ENCODE measurements at places on chromosomes 16 and 17. TPM values are rescaled to one million over a fixed set of nuclear protein-coding genes. Genes with fewer than 3 reads are reported as not detected.

DNA sequence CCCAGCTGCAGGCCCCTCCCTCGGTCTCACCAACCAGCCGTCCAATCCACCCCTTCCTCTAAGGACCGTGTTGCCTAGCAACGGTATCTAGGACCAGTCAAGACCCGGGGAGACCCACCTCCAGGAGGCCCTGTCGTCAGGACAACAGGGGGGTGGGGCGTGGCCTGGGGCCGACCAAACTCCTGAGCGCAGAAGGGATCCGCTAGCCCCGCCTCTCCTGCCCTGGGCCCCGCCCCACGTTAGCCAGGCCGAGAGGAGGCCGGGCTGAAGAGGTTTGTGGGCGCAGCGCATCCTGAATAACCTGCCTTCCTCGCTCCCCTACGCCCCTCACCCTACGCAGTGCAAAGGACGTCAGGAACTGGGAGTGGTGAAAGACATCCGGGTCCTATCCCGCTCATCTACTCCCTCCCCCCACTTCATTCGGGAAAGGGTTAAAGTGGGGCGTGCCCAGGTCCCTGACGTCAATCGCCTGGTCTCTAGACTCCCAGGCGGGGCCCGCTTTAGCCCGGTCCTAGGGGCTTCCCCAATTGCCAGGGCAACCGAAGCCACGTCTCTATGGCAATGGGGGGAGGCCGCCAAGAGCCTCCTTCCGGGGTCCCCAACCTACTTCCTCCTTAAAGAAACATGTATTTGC lies 14.7 kb downstream of the DLG4 start:
- DNase-seq, result peak; percentile 97
- H3K27me3 ChIP-seq, result no peaks in the 10 kb centered on the region
- H3K36me3 ChIP-seq, result peaks cover 5% of the 10 kb centered on the region
- peak overlapping the region; percentile 96 for H3K27ac ChIP-seq
- H3K4me1 ChIP-seq, result peaks cover 35% of the 10 kb centered on the region

DNA sequence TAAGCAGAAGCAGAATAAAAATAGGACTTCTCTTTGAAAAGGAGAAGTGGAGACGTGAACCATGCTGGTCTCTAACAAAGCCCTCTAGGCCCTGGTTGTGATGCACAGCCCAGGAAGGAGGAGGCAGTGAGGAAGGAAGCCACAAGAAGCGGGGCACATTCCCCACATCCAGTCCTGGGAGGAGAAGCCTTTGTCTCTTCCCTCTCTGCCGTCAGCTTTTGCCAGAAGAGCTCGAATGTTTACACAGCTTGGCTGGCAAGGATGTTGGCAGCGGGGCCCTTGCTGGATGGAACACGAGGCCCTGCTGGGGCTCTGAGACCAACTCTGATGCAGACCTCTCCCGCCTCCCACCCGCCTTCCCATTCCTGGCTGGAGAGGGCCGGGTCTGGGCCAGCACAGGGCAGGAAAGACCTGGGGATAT lies 91.3 kb downstream of the MAF start:
- H3K4me3 ChIP-seq, result no peak overlapping the region
- H3K36me3 ChIP-seq, result no peaks in the 10 kb centered on the region
- H3K27ac ChIP-seq, result no peak overlapping the region
- no peak for DNase-seq
- H3K27me3 ChIP-seq, result peaks cover 13% of the 10 kb centered on the region

- H3K36me3 ChIP-seq, result no peaks in the 10 kb centered on the region
- no peak overlapping the region for H3K4me3 ChIP-seq
- no peak for DNase-seq
- H3K27ac ChIP-seq, result no peak overlapping the region
- H3K27me3 ChIP-seq, result no peaks in the 10 kb centered on the region
- peaks cover 58% of the 10 kb centered on the region for H3K4me1 ChIP-seq
These were observed 7.3 kb downstream of the CANT1 start for GRCh38 chr17:79002291-79002690.

DNA sequence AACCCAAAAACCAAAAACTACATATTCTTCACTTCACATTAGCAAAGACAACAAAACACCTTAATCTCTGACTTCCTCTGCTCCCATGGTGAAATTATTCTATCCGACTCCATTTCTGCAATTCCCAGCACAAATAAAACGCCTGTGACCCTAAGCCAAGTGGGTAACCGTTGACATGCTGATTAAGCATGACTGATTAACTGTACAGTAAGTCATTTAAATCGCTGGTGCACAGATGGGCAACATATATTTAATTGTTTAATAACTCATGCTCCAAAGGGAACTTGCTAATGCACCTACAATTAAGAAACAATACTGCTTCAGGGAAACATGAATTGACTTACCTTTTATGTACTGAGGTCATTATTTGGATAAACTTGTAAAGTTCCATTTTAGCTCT lies 436.7 kb downstream of the KIF2B start:
- no peak overlapping the region for H3K4me3 ChIP-seq
- DNase-seq, result no peak
- H3K4me1 ChIP-seq, result no peaks in the 10 kb centered on the region

- no peak overlapping the region for H3K27ac ChIP-seq
- peaks cover 12% of the 10 kb centered on the region for H3K4me1 ChIP-seq
- peaks cover 4% of the 10 kb centered on the region for H3K27me3 ChIP-seq
These were observed 25.6 kb upstream of the MRPS23 start for GRCh38 chr17:57875290-57876022.

GRCh38 chr17:10428781-10429180 lies 7.0 kb upstream of the MYH8 start:
- H3K27ac ChIP-seq, result no peak overlapping the region
- H3K4me3 ChIP-seq, result no peak overlapping the region
- H3K36me3 ChIP-seq, result peaks cover 2% of the 10 kb centered on the region
- no peak for DNase-seq
- no peaks in the 10 kb centered on the region for H3K4me1 ChIP-seq

GRCh38 chr17:50806141-50806643 lies 29.2 kb upstream of the WFIKKN2 start:
- no peak overlapping the region for H3K27ac ChIP-seq
- H3K36me3 ChIP-seq, result no peaks in the 10 kb centered on the region
- H3K27me3 ChIP-seq, result no peaks in the 10 kb centered on the region
- no peak overlapping the region for H3K4me3 ChIP-seq
- no peaks in the 10 kb centered on the region for H3K4me1 ChIP-seq

Gene G6PC1
- not detected for total RNA-seq

GRCh38 chr16:81532491-81533174 lies 88.0 kb downstream of the CMIP start:
- H3K4me3 ChIP-seq, result no peak overlapping the region
- peaks cover 38% of the 10 kb centered on the region for H3K4me1 ChIP-seq
- DNase-seq, result no peak
- no peaks in the 10 kb centered on the region for H3K27me3 ChIP-seq
- H3K36me3 ChIP-seq, result no peaks in the 10 kb centered on the region

All from naive thymus-derived CD8-positive, alpha-beta T cell (primary cell).